ENCODE measurements at places on chromosomes 11 and 22.

DNA sequence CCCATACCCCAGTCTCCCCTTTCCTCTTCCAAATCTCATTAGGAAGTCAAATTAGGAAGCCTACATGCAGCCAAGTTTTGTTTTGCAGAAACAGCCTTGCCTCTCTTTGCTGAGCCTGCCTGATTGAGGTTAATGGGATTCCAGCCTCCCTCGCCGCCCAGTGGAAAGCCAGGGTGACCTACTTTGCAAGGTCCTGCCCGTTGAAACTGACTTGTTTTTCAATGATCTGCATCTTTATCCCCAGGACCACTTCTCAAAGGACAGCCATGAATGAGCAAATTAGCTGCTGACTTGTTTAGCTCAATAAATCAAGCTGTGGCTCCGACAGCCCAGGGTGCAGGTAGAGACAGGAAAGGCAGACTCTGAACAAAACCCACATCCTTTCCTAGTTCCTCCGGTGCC lies 110.4 kb downstream of the RRAS2 start:
- DNase-seq, result no peak

DNA sequence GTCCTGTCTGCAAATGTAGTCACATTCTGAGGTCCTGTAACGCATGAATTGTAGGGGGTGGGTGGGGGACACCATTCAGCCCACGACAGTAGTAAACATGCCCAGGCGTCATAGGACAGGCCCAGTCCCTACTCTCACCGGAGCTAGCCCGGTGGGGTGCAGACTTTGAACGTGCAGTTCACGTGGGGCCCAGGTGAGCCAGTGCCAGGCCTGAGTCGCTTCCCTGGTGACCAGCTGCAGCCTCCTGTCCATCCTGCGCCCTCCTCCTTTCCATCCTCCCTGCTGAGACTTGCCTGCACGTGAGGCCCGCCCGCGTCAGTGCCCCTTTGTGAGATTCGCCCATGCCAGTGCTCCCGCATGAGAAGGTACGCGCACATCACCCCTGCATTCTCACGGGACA lies 116.8 kb downstream of the WNT7B start:
- no peak for DNase-seq

- DNase-seq, result no peak
Observed at GRCh38 chr11:78783846-78784245, 209.2 kb upstream of the NARS2 start.

GRCh38 chr11:84526250-84526649 lies 1100.9 kb downstream of the DLG2 start:
- no peak for DNase-seq

GRCh38 chr11:79747406-79747805 lies 306.6 kb upstream of the TENM4 start:
- DNase-seq, result no peak

- no peak for DNase-seq
Observed at GRCh38 chr11:106021181-106021966, 666 bp downstream of the MSANTD4 start.

- DNase-seq, result no peak
Observed at GRCh38 chr11:34331329-34331728, 26.5 kb downstream of the ABTB2 start.

GRCh38 chr22:19395276-19395675 lies 36.3 kb downstream of the HIRA start:
- DNase-seq, result no peak

Data from NCI-H1694 treated with DMSO at 0.1 percent for 48 hours (cell line).